ENCODE measurements at places on chromosomes 13 and 19.

- DNase-seq, result no peak
Measured at GRCh38 chr19:55585658-55586339, 5.2 kb upstream of the ZNF579 start.

DNA sequence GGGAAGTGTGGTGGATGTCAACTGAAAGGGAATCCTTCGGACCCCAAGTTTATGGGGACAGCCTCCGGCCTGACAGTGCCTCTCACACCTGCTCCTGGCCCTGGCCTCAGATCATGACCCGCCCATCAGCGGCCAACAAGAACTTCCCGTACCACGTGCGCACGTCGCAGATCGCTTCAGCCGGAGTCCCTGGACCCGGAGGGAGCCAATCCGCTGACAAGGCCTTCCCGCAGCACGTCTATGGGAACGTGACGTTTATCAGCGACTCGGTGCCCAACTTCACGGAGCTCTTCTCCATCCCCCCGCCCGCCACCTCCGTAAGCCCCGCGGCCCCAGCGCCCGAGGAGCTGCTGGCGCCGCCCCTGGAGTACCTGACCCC, 2.0 kb upstream of the MEGF8 start:
- DNase-seq, result no peak

DNA sequence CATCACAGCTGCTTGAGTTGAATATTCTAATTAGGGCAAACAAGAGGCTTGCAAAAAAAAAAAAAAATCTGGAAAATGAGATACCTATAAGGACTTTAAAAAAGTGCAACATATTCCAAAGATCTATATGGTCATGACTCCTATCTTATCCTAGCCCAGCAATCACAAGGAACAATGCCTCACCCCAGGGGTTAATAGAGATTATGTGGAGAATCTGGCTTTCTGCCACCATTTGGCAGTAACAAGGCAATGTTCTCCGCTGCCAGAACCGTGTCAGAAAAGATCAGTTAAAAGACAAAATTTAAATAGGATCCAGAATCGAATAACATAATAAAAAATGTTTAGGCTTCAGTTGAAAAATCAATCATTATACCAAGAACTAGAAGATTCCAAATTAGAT, 1643.2 kb upstream of the PRR20A start:
- DNase-seq, result no peak

- DNase-seq, result no peak
Measured at GRCh38 chr19:51368366-51369282, at the start of gene CLDND2. CLDND2 (minus strand) TSS chr19:51369003; CDS start chr19:51368577, 426 bp downstream.

- no peak for DNase-seq
Measured at GRCh38 chr13:75393839-75394520, 88.0 kb downstream of the TBC1D4 start.

DNA sequence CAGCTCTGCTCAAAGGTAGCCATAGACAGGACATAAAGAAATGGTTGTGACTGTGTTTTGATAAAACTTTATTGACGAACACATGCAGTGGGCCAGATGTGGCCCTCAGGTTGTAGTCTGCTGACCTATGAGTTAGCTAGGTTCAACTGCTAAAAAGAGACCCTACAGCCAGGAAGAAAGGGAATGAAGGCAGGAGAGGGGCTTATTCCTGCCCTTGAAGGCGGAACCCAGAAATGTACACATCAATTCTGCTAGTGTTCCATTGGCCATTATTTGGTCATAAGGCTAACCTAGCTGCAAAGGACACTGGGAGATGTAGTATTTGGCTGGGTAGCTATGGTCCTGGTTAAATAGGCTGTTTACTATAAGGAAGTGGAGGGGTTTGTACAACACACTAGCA, 18.0 kb downstream of the APBA3 start:
- DNase-seq, result no peak

- DNase-seq, result no peak
Measured at GRCh38 chr19:5355076-5355475, 14.5 kb upstream of the PTPRS start.

DNA sequence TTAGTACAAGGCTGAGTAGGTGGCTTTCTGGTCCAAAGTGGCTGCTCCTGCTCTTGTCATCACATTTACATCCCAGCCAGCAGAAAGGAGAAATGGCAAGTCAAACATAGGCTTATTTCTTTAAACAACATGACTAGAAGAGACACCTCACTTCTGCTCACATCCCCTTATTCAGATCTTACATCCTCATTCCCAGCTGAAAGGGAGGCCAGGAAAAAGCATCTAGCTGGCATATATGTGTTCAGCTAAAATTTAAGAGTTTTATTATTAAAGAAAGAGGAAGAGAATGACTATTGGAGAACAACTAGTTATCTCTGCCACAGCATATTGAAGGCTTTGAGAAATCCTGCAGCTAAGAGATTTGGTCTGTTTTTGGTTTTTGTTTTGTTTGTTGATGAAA, 34.1 kb downstream of the RGCC start:
- DNase-seq, result no peak

DNA sequence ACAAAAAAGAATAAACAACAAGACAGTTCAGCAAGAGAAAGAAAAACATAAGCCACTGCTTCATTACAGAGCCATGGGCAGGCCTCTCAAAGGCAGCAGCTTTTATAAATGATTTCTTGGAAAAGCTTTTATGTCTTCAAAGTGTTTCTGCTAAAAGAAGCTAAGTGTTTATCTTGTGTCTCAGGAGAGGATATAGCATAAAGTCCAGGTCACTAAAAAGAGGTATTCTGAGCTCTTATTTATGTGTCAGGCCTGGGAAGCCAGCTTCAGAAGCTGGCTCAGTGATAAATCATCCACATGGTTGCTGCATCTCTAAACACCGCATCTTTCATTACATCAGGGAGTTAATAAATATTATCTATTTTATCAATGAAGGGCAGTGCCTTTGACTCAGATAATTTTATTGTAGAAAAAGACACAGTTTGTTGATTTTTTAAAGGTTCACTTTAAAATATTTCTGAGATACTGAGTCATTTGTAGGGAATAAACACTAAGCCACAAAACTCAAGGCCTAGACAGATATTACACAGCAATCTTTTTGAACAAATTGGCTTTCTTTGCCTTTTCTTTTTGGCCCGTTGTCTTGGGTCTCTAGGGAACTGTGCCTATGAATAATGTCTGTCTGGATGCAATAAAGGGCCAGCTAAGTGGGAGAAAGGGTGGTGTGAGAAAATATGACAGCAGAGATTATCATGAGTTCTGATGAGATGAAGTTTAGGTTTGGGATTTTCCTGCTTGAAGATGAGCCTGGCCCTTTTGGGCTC, 1086.6 kb downstream of the UQCRFS1 start:
- DNase-seq, result no peak

- no peak for DNase-seq
Measured at GRCh38 chr19:12670159-12670928, 3.7 kb downstream of the WDR83 start.

GRCh38 chr13:84430446-84430845, 548.2 kb upstream of the SLITRK1 start:
- DNase-seq, result no peak

DNA sequence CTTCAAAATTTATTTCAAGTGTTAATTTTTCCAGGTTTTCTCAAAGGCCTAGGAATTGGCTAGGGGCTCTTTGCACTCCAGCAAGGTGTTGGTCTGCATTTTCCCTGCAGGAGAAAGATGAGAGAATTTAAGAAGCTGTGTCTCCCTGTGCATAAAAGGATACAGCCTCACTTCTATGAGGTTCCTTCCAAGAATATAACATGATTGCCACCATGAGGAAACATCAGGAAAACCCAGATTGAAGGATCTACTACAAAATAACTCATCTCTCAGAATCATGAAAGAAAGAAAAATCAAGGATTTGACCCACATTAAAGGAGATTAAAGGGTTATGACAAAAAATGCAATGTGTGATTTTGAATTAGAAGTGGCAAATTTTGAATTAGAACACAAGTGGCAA, 69.9 kb downstream of the RUBCNL start:
- DNase-seq, result no peak

DNA sequence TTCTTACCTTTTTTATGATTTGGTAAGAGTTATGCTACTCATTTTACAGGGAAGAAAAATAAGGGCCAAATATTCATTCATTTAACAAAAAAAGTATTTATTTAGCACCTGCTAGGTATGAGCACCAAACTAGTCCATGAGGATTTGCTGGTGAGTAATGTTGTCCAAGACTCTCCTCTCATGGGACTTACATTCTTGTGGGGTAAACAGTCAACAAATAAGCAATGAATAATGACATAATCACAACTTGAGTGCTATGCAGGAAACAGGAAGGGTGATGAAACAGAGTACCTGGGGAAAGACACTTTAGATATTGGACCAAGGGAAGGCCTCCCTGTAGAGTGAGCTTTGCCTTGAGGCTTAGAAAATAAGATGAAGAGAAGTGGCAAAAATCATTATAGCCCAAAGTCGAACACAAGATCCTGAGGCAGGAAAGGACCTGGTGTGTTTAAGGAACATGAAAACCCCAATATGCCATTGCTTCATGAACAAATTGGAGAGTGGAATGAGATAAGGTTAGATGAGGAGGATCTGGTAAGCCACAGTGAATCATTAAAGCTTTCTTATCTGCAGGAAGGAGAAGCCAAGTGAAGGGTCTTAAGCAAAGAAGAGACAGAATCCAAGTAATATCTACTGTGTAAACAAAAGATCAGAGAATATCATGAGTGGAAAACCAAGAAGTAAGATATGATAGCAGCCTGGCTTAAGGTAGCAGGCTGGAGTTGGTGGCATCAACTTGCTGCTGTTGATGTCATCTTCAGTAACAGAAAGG, 294.5 kb upstream of the NBEA start:
- no peak for DNase-seq

GRCh38 chr19:58400916-58401839, 5.7 kb downstream of the RNF225 start:
- peak; percentile 99 for DNase-seq

DNA sequence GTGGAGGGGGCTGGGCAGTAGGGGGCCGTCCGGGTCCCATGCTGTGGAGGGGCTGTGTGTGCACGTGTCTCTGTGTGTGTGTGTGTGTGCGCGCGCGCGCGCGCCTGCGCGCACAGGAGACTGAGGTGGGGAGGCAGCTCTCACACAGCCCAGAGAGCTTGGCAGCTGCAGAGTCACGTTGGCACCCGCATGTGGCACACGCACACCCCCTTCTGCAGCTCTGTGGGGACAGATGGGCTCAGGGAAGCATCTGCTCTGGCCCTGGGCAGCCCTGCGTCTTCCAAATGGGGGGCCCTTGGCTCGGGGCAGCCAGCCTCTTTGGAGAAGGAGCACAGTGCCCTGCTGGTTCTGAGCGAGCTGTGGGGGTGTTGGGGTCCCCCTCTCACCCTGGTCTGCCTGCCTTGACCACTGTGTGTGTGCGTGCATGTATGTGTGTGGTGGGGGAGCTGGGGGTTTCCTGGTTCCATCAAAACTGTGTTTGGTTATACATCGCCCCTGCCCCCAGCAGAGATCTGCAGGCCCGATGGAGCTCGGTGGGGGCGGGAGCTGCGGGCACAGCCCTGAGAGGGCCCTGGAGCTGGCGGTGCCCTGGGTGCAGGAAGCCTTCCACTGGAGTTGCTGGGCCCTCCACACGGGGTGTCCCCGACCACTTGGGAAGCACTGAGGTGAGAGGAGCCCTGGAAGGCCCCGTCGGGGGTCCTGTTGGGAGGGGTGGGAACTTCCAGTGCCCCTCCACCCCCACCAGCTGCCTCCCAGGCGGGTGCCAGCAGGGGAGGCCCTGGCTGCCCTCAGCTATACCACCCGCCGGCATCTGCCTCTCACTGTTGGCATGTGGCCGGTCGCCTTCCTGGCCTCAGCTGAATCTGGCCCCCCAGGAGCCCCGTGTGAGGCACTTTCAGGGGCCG, 67.1 kb downstream of the KDM4B start:
- DNase-seq, result no peak

DNA sequence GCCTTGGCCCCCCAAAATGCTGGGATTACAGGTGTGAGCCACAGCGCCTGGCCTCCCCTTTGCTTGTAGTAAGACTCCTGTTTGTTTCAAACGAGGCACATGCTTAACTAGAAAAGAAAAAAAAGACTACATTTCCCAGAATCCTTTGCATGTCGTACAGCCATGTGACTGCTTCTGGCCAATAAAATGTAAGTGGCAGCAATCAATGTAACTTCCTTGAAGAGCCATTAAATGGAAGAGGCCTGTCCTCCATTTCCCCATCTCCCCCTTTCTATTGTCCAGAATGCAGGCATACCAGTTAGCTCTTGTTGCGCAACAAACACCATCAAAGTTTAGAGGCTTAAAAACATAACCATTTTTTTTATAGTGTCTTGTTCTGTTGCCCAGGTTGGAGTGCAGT, 10.4 kb upstream of the GPR32 start:
- DNase-seq, result no peak

DNA sequence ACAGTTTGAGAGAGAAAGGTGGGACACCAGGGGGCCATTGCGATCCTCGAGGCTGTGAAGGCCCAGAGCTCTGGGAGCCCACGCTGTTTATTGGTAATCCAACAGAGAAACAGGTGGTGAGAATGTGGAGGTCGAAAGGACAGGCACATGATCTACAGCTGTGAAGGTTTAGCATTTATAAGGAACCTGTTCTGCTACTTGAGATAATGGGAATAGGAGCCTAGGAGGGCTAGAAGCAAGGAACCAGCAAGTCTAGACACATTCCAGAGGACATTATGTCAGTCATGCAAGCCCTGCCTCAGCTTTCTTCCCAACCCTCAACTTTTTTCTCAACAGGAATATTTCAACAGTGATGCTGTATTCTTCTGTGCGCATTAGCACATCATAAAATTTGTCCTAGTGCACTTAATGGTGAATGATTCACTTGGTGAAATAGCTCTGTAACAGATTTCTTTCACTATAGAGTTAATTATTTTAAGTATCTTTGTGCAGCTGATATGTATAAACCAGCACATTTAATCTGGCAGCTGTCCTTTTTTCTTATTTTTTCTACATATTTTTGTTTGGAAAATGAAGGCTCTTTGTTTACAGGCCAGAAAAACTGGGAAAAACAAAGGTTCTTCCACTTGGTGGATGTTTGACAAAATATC, 25.4 kb downstream of the ZNF90 start:
- DNase-seq, result no peak

GRCh38 chr13:50236898-50237318, 221.7 kb downstream of the KCNRG start:
- peak; percentile 52 for DNase-seq

- DNase-seq, result no peak
Measured at GRCh38 chr19:53980539-53981375, 10.7 kb upstream of the CACNG6 start.

- no peak for DNase-seq
Measured at GRCh38 chr19:52010674-52011073, 2.7 kb upstream of the ZNF615 start.

DNA sequence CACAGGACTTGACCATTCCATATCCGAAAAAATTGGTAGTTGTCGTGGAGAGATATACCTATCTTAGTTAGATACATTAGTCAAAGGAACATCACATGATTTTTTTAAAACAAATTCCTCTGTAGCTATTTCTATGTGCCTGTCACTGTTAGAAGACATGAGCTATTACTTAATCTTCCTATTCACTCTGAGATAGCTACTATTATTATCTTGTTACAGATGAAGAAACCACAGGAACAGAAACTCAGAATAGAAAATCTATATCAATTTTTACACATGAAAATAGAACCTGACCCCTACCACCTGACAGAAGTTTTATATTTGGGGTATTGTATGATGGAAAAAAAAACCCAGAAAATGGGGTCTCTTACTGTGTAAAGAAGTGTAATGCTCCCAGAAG, 68.9 kb upstream of the TDRD3 start:
- DNase-seq, result no peak
